Peyer's patch (tissue), 4 donors: ENCODE measurements at places on chromosomes 3 and 15. TPM values are rescaled to one million over a fixed set of nuclear protein-coding genes. Genes with fewer than 3 reads are reported as not detected.

DNA sequence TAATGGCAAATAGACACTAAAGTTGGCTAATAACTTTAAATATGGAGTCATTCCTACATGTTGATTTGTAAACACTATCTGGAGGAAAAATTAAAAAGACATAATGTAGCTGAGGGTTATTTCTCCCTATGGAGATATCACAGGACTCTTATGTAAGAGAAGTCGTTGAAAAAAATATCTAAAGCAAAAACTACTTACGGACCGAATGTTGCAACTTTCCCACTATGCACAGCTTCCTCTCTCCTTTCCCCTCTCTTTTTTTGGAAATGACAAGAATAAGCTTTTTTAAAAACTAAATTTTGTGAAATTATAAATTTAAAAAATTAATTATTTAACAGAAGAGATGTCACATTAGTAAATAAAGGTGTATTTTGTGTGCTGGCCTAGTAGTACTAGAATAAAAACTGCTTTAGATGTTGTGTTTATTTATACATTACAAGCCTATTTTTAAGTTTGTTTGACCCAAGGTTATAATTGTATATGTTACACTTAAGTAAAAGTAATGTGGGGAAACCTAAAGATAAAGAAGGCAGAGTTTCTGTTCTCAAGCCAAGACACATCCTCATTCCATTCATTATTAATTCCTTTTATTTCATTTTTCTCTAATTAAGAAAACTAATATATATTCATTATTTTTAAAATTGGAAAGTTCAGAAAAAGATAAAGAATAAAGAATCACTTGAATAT lies 20.7 kb upstream of the PPARG start:
- no peak for DNase-seq

The HTR3E gene
- total RNA-seq: 1.2 TPM

DNA sequence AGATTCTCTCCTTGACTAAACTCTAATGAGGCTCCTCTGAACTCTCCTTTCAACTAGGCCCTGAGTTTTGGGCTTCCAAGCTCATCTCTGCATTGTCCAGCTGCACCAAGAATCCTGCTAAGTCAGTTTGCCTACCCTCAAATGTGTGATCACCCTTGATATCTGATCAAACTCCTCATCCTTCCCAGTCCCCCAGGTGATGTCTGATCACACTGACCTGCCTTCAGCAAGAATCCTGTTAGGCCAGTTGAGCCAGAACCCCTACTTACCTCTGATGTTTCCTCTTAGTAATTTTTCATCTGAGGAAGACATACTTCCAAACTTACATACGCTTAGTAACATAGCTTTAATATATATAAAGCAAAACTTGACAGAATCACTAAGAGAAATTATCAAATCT lies 28.8 kb downstream of the SUMF1 start:
- DNase-seq: no peak

- DNase-seq: no peak
Observed at GRCh38 chr15:49179433-49180190, 9.6 kb downstream of the GALK2 start.

DNA sequence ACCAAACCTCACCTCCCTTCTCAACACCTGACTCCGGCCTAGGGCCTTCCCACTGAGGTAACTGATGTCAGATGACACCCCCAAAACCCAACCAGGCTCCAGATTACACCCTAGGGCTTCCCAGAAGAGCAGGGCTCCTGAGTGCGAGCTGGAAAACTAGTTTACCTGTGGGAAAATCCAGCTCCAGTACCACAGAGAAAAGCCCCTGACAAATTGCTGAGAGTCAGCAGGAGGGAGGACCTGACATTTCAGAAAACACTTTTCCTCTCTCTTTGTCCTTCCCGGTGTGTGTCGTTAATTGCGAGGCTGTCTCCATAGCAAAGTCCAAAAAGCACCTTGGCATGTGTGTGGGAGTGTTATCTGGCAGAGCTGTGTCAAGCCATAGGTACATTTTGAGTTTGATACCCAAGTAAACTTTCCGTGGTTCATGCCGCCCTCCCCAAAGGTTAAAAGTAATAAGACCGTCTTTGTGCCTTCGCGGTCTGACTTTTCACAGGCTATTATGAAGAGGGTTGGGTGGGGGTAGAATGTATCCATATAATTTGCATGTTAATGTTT lies 79.8 kb upstream of the FNDC3B start:
- no peak for DNase-seq

The DOCK3 gene
- total RNA-seq: 0.83 TPM

DNA sequence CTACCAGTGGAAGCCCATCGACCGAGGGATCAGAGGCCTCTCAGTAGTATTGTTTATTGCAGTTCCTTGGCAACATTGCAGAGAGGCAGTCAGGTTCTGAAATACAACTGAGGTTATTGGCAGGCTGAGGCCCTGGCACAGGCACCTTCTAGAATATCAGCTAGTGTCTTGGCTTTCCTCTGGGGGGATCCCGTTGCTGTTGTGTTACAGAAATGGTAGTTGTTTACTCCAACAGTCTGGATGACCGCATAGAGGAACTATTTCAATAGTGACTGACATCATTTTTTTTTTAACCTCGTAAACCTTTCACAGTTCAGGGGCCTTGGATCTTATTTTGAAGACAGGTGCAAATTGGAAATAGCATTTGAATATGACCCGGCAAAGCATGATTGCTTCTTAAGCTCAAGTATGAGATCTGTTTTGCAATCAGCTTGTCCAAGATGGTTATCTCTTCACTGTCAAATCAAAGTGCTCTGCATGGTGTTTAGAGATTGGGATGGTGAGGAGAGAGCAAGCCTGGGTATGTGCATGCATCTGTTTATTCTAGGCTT lies 63.9 kb downstream of the PGPEP1L start:
- no peak for DNase-seq

GRCh38 chr15:62846805-62847495 lies 195.6 kb upstream of the TPM1 start:
- DNase-seq: no peak
